Activated CD4-positive, alpha-beta T cell treated with anti-CD3 and anti-CD28 coated beads, Interleukin-2, amount 10 ng/mL, durations not matched to agents 24 days and 14 days (primary cell): ENCODE measurements at places on chromosomes 2 and 18.

GRCh38 chr18:7172611-7173010 is 55.0 kb upstream of the LAMA1 start:
- DNase-seq: no peak

DNA sequence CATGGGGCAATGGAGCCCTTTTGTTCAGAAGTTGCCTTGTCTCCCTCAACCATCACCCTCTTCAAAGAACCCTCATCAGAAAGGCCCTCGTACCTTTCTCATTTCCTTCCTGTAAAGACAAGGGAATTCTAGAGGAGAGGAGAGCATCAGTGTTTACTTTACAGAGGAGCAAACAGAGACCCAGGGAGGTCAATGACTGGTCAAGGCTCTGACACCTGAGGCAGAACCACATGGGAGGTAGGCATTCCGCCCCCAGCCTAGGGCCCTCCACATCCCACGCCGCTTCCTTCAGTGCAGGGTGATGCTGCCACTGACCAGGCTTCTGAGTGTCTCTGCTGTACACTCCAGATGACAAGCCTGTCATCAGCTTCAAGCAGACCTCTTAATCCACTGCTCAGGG is 104.7 kb downstream of the NRP2 start:
- no peak for DNase-seq

GRCh38 chr2:65061910-65062339 is 5.7 kb downstream of the CEP68 start:
- DNase-seq: no peak

GRCh38 chr2:190649798-190650390 is 1.0 kb downstream of the NAB1 start:
- DNase-seq: peak; percentile 66

- DNase-seq: no peak
Observed at GRCh38 chr2:74343316-74343715, at the start of gene SLC4A5. SLC4A5 (minus strand) TSS chr2:74343416; CDS start chr2:74315023, 28,393 bp downstream.

- DNase-seq: no peak
Observed at GRCh38 chr2:227480528-227480927, 8.6 kb downstream of the AGFG1 start.

- no peak for DNase-seq
Observed at GRCh38 chr2:200104015-200104414, 148.6 kb downstream of the MAIP1 start.

GRCh38 chr2:106892048-106892447 is 6.1 kb upstream of the ST6GAL2 start:
- no peak for DNase-seq
